Small intestine (tissue), 16 donors: ENCODE measurements at places on chromosomes 5 and 9.
A peak's percentile ranks its signal among the peaks of the same experiment; 100 is the strongest.

- DNase-seq = no peak
Measured at GRCh38 chr5:119323601-119324000, 32.2 kb upstream of the TNFAIP8 start.

- DNase-seq = no peak
Measured at GRCh38 chr5:78221964-78222451, 72.5 kb downstream of the AP3B1 start.

GRCh38 chr5:180467989-180468731, 26.0 kb upstream of the CNOT6 start:
- no peak for DNase-seq

GRCh38 chr9:114641967-114642366, 15.6 kb downstream of the TEX53 start:
- DNase-seq = no peak

DNA sequence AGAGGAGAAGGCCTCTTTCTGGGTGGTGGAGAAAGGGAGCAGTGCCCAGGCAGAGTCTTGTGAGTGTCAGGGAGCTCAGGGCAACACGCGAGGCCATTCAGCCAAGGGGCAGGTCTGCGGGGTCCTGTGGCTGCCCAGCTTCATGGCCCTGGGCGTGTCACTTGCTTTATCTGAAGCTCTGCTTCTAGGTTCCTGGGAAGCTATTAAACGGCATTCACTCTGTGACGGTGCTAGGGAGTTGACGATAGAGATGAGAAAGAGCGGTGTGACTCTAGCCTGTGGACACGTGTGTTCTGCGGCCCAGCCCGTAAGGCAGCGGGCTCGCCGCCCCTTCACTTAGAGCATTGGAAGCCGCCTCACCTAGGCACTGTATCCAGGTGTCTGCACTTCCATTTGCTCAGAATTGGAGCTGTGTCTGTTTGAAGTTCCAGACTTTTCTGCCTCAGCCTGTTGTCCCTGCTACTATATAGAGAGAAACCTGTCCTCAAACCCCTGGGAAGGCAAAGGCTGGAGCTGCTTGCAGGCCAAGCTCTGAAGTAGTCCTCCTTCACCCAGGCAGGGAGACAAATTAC, 88.3 kb downstream of the PHF2 start:
- no peak for DNase-seq

GRCh38 chr9:76690246-76690972, 73.8 kb upstream of the PCA3 start:
- peak; percentile 56 for DNase-seq

- DNase-seq = no peak
Measured at GRCh38 chr5:58016877-58017276, 443.0 kb downstream of the PLK2 start.

- no peak for DNase-seq
Measured at GRCh38 chr5:102975457-102976182, 144.3 kb downstream of the GIN1 start.

DNA sequence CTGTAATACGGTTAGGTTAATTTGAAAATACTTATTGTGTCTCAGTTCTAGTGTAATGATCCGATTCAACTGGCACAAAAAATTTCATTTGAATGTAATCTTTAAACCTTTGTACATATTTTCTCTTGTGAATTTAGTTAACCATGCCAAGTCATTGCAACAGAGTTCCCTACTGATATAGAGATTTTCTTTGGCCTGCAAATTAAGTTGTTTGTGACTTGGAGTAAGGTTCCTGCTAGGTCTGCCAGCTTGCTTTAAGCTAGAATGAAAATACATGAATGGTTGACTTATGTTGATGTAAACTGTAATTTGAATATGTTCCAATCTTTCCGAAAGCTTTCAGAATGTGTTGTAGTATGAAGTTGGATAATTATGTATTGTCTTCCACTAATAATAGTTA, 1004.1 kb upstream of the EDIL3 start:
- no peak for DNase-seq

- DNase-seq = no peak
Measured at GRCh38 chr5:501831-502184, 22.4 kb downstream of the SLC9A3 start.

GRCh38 chr5:37248421-37248969, 681 bp downstream of the CPLANE1 start:
- DNase-seq = no peak

GRCh38 chr9:106065136-106065535, 370.8 kb downstream of the TMEM38B start:
- DNase-seq = no peak

DNA sequence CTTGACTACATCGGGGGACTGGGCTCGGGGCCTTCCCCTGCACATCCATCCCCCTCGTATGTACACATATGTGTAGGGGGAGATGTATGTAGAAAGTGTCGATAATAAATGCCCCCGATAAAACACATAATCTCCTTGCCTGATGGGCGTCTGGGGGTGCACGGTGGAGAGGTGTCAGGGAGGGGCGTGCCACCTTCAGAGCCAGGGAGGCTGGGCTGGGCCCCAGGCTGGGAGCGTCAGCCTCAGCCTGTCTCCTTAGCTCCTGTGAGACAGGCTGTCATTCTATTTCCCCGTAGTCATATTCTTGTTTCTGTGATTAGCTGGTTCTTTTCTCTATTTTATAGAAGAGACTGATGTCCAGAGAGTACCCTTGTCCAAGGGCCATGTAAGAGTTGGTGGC, 4.7 kb upstream of the RXRA start:
- DNase-seq = no peak

GRCh38 chr9:95746408-95747180, 128.9 kb upstream of the ERCC6L2 start:
- DNase-seq = no peak

- DNase-seq = no peak
Measured at GRCh38 chr5:149796030-149796429, 65.9 kb downstream of the PPARGC1B start.

GRCh38 chr9:8895861-8896224, 1096.3 kb upstream of the DMAC1 start:
- DNase-seq = peak; percentile 68

DNA sequence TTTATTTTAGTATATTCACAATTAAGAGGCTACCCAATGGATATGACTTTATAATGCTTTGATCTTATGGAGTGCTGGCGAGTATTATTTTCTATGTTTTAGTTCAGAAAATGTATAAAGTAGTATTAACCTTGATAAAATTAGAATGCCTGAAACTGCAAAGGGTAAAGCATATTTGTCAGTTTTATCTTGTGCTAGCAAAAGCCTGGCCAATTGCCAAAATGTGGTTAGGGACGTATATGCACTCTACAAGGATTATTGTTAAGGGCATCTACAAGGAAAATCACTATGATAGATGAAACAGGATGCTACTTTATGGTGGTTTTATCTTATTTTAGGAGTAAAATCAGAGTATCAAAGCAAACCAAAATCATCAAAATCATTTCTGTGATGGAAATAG, 281.7 kb downstream of the CCDC171 start:
- peak; percentile 7 for DNase-seq

DNA sequence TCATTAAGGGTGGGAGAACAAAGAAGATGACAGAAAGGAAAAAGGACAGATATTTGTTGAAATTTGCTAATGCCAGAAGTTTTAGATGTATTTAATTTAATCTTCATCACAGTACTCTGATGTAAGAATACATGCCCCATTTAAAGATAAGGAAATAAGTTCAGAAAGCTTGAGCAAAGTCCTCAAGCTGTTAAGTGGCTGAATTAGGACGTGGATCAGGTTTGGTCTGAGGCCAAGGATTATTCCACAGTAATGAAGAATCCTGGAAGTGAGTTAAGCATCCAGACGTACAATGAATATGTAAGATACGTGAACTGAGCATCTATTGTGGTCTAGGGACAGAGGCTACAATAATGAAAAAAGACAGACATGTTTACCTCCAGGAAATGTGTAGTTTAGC, 671.3 kb downstream of the PRELID2 start:
- DNase-seq = peak; percentile 86

- DNase-seq = no peak
Measured at GRCh38 chr9:89505911-89506310, 8.0 kb upstream of the SEMA4D start.

DNA sequence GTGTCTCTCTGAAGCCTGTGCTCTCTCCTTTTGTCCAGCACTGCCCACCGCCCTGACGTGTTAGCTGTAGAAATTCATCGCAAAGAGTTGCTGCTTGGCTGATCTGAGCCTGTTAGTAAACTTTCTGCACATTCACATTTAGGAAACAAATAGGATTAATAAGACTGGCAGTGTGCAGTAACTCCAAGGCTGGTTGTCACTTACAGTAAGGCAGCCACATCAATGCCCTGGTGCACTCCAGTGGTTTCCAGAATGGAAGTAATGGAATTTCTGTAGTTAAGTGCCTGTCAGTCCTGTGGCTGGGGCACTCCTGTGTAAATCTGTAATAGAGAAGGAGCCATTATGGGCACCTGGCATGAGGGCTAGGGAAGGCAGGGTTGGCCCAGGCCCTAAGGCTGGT, 70.6 kb downstream of the DOCK2 start:
- DNase-seq = no peak

DNA sequence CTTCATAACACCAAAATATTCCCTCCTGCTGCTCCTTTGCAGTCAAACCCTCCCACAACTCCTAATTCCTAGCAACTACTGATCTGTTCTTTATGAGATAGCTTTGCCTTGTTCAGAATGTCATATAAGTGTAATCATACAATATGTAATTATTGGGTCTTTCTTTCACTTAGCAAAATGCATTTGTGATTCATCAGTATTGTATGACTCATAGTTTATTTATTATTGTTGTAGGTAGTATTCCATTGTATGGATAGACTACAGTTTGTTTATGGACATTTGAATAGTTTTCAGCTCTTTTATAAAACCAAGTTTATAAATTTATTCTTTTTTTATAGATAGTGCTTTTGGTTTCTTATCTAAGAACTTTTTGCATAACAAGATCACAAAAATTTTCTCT, 468.2 kb upstream of the KIF2A start:
- DNase-seq = no peak

- no peak for DNase-seq
Measured at GRCh38 chr9:127570533-127571111, 41.5 kb upstream of the STXBP1 start.

DNA sequence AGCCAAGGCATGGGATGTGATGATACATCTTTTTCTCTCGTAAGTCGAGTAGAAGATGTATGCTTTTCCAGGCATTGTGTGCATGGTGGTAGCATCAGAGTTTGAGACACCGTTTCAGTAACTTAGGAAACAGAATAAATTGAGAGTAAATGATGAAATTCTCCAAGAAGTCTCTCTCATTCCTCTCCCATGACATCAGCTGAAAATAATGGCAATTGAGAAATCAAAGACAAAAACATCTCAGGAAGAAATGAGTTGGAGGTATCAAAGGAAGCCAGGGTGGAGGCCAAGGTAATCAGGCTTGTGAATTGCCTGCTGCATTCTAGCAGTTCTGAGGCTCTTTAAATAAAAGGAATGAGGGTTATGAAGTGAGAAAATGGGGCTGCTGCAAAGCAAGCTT, 53.9 kb downstream of the SGCD start:
- no peak for DNase-seq

- peak; percentile 32 for DNase-seq
Measured at GRCh38 chr9:36091026-36091953, 45.2 kb upstream of the GLIPR2 start.

DNA sequence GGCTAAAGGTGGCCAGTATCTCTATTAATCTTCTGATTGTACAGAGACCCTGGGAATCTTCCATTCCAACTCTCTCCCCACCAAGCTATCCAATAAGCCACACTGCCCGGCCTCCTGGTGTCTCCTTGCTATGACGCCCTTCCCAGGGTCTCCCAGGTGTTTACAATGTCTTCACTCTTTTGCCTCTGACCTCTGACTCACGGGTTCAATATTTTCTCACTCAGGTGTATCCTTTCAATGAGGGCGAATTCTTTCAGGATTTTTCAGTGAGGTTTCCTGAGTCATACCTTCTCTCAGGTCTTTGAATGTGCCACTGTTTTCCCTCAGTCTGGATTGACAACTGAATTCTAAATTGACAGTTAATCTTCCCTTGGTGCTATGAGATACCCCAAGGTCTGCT, 53.7 kb upstream of the IRX4 start:
- no peak for DNase-seq

GRCh38 chr9:72254901-72255545, 105.8 kb downstream of the GDA start:
- no peak for DNase-seq

GRCh38 chr5:72167804-72168203, 60.5 kb downstream of the MAP1B start:
- no peak for DNase-seq

DNA sequence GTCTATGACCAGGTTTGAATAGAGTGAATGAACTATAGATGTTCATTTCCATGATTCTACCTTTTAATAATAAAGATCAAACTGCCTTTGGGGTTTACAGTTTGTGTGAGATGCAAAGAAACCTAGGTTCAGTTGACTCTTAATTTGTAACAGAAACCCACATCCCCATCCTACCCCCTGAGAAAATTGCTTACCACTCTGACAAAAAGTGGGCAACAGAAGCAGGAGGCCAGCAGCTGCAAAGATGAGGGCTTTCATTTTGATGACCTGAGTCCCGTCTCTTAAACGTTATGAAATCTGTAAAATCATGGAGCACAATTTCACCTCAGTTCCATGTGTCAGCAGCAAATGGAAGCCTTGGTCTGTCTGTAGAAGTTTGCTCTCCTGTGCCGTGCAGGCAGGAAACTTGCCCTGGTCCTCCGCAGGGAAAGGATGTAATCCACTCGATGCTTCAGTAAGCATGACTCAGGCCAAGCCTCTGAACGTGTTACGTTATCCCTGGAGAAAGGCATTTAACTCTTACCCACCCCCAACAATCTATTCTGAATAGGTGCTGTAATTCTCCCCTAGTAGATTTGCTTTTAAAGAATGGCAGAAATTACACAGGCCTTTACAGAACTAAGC, at the start of gene F2RL2:
F2RL2 (minus strand) TSS at position 431 of the 624 bp plus-strand sequence; CDS start at position 258, 173 bp downstream.
- no peak for DNase-seq

DNA sequence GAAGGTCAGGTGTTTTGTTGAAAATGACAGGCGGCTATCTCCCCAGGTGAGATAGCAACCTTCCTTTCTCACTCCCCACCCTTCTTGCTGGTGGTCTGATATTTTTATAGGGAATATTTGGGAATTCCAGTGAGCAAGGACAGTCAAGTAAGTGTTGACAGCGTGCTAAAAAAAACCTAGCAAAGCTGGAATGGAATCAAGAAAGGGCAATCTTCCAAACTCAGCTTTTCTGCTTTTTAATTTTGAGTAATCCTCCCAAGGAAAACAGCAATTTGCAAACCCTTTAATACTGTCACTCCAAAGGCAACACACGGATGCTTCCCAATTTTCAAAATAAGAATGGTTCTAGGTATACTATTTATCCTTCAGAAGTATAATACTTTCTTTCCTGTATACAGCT, 143.7 kb upstream of the PCA3 start:
- DNase-seq = no peak

- DNase-seq = no peak
Measured at GRCh38 chr9:133976887-133977286, 15.2 kb downstream of the VAV2 start.
